Mononuclear cell (primary cell): ENCODE measurements at places on chromosomes 3 and 15. TPM values are rescaled to one million over a fixed set of nuclear protein-coding genes. Genes with fewer than 3 reads are reported as not detected.

The CRELD1 gene
- total RNA-seq: 7.2 TPM

The CLDN16 gene
- 0.10 TPM for total RNA-seq

The PLSCR2 gene
- total RNA-seq: not detected

The CDCP1 gene
- total RNA-seq: 0.31 TPM

The ONECUT1 gene
- 0.10 TPM for total RNA-seq

The SUCLG2 gene
- 63.8 TPM for total RNA-seq

The LINGO1 gene
- not detected for total RNA-seq

The OIP5 gene
- total RNA-seq: 0.21 TPM

The ADIPOQ gene
- under 0.01 TPM for total RNA-seq

The CAMK2N2 gene
- total RNA-seq: not detected
